CD14-positive monocyte (primary cell): ENCODE measurements at places on chromosomes 13 and 19.

DNA sequence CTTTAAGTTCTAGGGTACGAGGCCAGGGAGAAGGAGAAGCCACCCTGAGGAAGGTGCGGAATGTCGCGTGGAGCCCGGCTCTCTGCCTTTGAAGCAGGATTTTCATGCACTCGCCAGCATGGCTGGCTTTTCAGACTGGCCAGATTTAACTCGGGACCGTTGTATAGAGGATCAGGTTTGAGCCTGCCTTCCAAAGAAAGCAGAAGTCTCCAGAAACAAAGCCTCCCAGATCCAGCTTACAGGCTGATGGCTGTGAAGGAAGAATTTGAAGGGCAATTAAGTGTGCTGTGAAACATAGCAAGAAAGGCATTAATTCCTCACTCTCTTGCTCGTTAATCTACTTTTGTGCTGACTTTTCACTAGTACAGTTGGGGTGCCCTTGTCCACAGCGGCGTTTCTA, 140.2 kb downstream of the SOX1 start:
- no peak for DNase-seq

DNA sequence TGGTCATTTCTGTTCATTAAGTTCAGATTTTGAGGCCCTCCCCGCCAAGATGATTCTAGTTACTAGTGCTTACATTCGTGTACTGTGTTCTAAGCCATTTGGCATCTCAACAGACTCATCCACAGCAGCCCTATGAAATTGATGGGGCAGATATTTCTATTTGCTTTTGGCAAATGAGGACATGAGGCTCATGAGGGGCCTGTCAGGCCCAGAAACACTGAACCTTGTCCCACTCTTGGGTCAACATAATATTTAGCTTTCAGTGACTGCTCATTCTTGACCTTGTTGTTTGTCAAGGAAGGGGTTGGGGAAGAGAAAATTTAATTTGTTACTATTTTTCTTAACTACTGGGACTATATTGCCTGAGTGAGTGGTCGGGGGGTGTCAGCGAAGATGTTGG, 92.3 kb upstream of the RNF113B start:
- no peak for DNase-seq

DNA sequence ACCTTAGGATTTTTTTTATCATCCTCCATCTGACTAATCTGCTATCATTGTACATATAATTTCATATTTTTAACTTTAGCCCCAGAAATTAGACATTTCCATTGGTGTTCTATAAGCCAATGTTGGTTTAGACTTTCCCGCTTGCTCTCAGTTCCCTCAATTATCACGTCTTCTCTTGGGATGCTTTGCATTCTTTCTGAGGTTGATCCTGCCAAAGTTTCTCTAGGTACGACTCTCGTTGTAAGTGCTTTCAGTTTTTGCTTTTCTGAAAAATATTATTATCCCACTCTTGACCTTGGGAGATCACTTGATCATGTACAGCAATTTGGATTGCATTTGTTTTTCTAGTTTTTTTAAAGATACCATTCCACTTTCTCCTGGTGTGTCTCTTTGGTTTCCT, 270.2 kb downstream of the IRS2 start:
- DNase-seq: no peak

DNA sequence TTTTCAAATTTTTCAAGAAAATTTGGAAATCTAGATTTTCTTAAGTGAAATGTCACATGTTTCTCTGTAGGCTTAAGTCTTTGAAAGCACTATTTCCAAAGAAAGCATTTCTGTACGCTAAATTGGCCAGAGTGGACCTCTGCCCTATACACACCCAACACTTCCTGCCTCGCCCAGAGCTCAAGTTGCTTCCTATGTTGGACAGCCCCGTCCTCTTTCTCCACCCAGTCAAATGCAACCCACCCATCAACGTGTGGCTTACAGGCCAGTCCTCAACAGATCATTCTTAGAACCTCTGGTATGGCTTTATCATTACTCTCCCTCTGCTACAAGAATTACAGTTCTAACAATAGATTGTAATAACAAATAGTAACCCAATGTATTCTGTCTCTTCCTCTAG, 24.2 kb downstream of the KLF12 start:
- DNase-seq: no peak

- peak; percentile 18 for DNase-seq
Observed at GRCh38 chr13:94419925-94420305, 59.6 kb downstream of the DCT start.

DNA sequence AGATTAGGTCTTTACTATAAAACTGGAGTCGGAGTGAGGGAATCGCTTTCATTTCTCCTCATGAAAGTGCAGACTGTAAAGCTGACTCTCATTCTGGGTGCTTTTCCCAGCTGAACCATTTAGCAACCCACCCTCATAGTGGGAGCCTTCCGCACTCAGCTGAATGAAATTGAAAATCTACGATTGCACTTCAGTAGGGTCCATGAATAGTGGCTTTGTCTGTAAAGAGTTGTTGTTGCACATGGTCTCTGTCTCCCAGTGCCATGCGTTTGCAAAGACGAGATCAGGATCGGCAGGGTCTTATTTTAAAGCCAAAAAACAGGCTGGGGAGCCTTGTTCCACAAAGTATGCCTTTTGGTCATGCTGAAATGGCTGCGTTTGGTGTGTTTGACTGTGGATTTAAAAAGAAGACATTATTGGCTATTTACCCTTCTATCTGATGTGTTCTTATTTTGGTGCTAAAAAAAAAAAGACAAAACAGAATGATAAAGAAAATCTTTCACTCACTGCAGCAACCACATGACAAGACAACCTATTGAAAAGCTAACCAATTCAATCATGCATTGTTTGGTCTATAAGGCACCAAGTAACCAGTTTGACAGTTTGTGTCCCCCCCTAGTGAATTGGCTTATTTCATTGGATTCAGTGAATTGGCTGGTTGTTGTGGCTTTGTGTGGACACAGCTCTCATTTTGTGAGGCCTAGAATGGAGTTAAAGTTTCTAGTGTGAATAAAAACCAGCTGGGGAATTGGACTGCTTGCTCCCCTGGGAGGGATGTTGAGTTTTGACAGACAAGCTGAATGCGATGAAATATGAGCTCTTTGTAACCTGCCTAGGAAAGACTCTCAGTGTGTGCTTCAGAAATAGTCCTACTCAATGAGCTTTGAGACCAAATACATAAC, 65.6 kb downstream of the ARHGAP35 start:
- DNase-seq: no peak

DNA sequence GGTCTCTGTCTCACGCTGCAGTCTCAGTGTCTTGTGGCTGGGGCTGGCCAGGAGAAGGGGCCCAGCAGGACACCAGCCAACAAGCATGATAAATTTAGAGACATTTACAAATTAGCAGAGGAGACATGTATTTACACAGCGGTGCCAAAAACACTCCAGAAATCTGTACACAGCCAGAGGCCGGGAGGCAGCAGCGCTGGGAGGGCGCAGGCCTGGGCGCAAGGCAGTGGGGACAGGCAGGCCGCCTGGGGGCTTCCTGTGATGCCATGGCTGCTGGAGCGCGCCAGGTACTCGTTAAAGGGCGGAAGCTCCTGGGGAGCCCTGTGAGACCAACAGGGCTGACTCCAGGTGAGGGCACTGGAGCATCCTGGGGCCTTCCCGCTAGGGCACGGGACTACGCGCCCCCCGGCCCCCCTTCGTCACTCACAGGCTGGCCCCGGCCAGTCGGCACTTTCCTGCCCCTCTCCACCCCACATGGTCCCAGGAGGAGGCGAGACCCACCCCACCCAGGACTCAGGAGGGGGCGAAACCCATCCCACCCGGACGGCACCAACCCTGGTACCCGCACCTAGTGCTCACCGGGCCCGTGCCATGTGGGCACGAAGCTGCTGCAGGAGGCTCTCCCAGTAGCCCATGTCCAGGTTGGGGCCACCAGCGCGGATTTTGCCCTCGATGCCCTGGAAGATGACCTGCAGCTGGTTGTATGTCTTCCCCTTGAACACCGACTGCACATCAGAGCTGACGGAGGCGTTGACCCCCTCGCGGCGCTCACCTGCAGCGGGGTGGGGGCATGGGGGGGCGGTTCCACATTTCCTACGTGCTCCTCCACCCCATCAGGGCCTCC, 7.4 kb upstream of the TBXA2R start:
- DNase-seq: no peak

DNA sequence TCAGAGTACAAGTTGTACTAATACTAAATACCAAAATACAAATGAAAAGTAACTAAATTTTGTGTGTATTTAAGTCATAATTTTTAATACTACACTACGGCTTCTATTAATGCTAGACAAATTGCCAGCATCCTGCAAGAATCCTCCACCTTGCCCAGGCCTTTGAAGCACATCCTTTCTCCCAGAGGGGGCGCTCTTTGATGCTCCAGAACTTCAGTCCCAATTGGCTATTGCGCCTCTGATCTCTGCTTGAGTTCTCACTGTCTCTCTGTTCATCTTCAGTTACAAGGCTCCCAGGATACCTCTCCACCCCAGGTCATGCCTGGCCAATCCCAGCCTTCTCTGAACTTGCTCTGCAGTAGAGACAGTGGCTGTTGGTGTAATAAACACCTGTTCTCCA, 141.0 kb downstream of the DCLK1 start:
- no peak for DNase-seq

DNA sequence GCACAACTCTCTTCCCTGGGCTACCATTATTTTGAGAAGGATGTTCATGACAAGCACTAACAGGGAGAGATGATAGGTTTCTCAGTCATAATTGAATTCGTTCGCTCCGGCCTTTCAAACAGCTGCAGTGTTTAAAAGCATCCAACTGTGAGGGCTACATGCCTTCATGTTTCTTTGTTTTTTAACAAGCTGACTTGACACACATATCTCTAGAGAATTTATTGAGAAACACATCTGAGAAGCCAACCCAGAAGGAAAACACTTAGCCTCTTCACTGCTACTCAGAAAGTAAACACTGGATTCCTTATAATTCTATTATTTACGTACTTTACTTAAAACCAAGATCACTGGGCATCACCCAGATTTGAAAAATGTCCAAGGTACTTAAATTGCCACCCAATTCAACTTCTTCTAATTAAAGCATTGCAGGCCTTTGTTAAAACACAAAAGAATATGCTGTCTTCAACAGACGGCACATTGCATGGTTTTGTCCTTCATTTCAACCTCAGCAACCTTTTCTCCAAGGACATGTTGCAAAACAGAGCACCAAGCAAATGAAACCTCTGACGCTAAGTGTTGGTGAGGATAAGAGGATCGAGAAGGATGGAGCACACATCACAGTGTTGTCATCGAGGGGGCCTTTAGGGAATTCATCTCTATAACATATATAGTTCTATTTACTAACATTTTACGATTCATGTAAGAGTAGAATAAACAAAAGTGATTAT, 75.8 kb downstream of the TBC1D4 start:
- no peak for DNase-seq

GRCh38 chr19:47389150-47389556, 30.2 kb downstream of the MEIS3 start:
- DNase-seq: peak; percentile 97

- DNase-seq: peak; percentile 56
Observed at GRCh38 chr13:40974460-40975407, 44.4 kb downstream of the ELF1 start.

DNA sequence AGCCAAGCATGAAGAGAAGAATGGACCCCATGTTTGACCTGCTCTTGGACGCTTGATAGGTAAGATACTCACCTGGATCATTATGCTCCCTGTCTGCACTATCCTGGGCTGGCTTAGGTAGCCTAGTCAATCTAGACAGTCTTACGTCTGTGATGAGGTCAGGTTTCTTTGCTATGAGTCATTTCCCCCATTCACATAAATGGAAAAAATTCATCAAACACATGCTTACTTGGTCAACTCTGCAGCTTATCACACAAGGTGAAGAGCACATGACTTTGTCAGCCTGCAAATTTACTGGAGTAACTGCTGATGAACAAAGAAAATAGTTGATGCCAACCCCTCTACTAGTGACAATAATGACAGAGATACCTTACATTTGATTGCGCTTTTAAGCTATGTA, 170.0 kb downstream of the NUFIP1 start:
- no peak for DNase-seq

GRCh38 chr13:99600318-99600717, 99.0 kb downstream of the TM9SF2 start:
- DNase-seq: no peak

DNA sequence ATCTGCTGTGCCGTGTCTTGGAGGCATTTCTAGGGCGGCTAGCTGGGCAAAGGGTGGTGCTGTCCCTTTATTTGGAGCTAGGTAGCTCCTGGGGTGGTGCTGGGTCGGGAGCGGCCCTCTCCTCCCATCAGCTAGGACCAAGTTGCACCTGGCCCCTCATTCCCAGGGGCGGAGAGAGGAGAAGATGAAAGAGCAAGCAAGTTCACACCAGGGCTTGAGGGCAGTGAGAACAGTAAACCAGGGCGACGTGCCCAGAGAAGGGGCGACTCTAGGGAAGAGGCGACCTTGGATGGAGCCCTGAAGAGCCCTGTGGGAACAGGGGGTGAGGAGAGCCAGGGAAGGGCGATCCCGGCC, 17.0 kb upstream of the KCNN1 start:
- DNase-seq: no peak

DNA sequence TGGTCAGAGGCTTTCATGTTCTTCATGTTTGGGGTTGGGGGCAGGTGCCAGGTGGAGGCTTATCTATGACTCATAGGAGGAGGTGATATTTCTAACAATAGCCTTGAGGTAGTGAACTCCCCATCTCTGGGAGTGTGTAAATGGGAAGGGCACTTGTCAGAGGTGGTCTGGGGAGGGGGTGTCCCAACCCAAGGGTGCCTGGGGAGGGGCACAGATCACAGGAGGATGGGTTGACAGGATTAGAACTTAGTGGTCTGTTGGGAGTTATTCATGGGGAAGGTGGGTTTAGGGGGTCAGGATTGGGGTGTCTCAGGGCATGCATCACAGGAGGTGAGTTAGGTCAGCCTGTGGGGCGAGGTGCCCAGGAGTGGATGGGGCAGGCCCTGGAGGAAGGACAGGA, 1.6 kb downstream of the ACTL9 start:
- DNase-seq: no peak

DNA sequence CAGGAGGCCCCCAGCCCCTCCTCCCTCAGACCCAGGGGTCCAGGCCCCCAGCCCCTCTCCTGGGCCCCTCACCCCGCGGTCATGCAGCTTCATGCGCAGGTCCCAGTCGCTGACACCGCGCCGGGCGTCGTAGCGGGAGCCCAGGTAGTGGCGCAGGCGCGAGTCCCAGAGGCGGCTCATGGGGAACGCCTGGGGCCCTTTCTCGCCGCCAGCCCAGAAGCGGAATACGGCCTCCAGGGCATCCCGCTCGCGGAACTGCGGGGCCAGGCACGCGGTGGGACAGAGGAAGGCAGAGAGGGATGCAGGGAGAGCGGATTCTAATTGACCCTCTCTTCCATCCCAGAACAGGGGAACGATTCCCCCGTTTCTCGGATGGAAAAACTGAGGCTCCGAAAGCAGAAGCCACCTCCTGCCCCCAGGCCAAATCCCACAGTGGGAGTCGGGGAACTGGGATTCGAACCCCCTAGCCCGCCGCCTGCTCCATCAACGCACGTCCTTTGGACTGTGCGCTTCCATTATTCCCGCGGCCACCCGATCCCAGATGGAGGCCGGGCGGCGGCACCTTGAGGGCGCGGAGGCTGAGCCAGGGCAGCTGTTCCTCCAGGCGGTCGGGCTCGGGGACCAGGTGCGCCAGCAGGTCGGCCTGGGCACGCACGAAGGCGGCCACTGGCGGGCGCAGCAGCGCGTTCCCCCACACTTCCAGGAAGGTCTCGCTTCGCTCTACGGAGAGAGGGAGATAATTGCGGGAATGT, 4.2 kb upstream of the TNNI3 start:
- DNase-seq: no peak

- no peak for DNase-seq
Observed at GRCh38 chr19:2762783-2763496, 20.1 kb downstream of the SGTA start.
